ENCODE measurements at places on chromosomes 2 and 18. TPM values are rescaled to one million over a fixed set of nuclear protein-coding genes. Genes with fewer than 3 reads are reported as not detected.

Gene MOGAT1
- total RNA-seq, result not detected

Gene SERPINB10
- total RNA-seq, result not detected

Gene ALK
- total RNA-seq, result 0.21 TPM

Gene GPR17
- total RNA-seq, result not detected

Gene C2orf15
- 5.7 TPM for total RNA-seq

Gene ABCG8
- not detected for total RNA-seq

Gene CYP26B1
- total RNA-seq, result 1.1 TPM

Gene ZSCAN30
- total RNA-seq, result 8.2 TPM

DNA sequence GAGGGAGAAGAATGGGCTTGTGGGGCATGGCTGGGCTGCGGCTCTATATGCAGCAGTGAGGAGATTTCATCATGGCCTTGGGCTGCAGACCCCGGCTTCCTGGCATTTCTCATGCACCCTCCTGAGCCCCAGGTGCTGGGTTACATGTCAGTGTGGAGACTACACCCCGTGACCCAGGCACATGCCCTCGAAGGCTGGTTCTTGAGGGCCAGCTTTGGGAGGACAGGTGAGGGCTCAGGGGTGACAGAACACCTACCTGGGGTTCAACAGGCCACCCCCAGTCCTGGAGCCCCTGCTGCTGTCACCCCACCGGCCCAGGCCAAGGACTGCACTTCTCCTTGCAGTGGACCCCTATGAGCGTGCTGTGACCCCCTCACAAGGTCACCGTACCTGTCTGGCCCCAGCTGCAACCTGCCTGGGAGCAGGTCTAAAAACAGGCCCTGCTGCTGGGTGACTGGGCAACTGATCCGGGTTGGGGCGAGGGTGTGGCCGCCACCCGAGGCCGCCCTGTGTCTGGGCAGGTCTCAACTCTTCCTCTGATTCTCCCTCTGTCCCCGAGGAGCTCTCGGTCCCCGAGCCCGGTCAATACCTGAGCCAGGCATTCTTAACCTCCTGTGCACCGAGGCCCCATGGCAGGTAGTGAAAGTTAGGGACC lies 94.8 kb upstream of the OTOS start:
- DNase-seq, result no peak

- DNase-seq, result no peak
Observed at GRCh38 chr18:76354348-76354747, 140.7 kb downstream of the ZNF516 start.

DNA sequence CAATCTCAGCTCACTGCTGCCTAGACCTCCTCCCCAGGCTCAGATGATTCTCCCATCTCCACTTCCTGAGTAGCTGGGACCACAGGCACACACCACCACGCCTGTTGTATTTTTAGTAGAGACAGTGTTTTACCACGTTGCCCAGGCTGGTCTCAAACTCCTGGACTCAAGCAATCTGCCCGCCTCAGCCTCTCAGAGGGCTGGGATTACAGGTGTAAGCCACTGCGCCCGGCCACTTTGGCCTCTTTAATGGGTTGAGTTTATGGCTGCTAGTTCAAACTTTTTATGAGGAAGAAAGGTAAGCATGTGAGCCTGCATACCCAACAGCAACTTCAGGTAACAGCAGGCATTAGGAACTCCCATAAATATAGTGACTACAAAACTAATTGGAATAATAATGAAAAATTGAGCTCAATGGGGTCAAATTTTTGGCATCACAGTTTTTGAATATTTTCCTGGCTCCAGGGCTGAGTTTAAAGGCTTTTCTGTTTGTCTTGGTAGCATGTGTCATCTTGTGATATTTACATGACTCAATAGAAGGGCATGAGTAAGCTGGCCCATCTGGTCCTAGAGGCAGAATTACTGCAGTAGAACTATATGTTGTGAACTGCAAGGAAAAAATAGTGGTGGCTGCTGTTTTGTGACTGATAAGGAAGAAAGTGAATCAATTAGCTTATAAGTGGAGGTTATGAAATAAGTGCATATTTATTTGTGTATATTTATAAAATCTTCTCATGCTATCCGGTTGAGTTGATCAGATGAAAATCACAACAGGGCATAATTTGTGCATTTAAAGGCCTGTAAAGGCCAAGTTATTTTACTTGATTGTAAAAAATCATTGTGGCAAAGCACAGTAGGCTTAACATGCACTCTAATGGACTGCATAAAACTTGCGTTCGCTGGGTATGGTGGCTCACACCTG lies 24.8 kb downstream of the GALM start:
- DNase-seq, result no peak

DNA sequence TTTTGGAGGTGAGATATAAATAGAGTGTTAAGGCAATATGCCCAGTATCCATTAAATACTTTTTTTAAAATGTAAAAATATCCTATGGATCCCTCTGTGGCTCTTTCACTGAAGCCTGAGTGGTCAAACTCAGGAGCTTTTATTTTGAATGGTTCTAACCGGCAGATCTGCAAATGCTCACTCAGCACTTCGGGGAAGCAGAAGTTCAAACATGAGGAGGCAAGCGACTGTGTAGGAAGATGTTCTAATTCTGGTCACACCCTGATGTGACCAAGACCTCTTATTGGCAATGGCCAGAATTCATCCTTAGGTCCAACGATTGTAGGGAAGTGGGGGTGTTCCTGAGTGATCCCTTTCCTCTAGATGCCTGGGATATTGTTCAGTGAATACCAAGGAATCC lies 168.8 kb downstream of the CDCA7 start:
- no peak for DNase-seq

- DNase-seq, result no peak
Observed at GRCh38 chr2:12107939-12108338, 361.5 kb downstream of the LPIN1 start.

DNA sequence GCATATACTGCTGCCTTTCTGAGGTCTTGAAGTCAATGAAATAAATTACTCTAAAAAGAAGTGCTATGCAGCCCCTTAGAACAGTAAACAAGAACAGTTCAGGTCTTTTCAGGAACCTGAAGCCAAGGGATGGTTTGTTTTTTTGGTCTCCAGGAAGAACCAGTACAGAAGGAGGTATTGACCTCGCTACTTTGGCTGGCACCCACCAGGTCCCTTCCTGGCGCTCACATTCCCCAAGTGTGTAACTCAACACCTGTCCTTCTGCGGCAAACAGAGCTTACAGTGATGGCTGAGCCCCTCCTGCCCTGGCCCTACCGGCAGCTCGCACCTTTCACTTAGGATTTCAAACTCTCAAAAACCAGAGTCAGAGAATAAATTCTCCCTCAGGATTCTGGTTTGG lies 51.9 kb downstream of the SETBP1 start:
- no peak for DNase-seq

DNA sequence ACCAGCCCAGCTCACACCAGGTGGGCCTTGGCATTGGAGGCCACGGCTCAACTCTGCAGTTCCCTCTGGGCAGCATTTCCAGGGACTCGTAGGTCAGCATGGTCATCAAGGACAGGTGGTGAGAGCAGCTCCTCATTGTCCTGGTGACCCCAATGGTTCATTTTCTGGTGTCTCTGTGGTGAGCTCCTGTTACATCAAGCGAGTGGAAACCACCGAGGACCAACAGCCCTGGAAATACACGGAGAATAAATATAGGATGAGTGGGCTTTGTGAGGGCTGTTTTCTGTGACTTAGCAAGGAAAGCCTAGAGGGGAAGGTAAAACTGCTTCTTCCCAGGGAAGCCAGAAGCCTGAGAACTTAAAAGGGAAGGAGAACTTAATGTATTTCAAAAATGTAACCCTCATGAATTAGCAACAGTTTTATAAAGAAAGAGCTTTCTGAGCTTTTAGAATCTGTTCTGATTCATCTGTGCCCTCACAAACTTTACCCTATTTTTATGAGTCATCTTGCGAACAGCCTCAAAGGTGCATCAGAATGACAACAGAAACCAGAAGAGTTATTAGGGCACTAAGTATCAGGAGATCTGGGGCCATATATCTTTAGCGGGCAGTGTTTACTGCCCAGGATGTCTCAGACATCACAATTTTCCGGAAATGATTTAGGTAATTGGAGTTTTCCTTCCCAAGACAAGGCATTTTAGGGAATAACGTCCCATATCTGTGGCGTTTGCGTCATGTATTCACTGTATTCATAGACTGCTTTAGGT lies 18.7 kb downstream of the C2orf92 start:
- no peak for DNase-seq

GRCh38 chr2:43899589-43899988 lies 60.8 kb downstream of the ABCG8 start:
- no peak for DNase-seq

GRCh38 chr2:196239622-196240587 lies 68.5 kb upstream of the STK17B start:
- no peak for DNase-seq

DNA sequence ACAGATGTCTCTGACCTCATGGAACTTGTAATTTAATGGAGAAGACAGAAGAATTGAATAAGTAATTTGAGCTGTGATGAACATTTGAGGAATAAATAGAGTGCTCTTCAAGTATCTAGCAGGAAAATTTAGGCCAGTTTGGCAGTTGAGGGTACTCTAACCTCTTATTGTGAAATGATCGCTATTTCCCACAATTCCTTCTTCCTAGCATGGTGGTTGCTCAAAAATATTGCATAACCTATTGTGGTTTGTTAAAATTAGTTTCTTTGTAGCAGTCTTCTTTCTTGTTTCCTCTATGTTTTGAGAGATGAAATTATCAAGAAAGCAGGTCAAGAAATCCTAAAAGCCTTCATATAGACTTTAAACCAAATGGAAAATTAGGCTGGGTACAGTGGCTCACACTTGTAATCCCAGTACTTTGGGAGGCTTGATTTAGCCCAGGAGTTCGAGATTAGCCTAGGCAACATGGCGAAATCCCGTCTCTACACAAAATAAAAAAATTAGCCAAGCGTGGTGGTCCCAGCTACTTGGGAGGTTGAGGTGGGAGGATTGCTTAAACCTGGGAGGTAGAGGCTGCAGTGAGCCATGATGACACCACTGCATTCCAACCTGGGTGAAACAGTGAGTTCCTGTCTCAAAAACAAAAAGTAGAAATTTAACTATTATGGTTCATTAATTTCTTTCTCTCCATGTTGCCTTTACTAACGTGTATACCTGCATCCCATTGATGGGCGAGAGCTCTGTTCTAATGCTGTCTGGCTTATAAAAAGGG lies 58.7 kb downstream of the RBKS start:
- DNase-seq, result no peak

GRCh38 chr2:30239308-30239985 lies 8.1 kb downstream of the LBH start:
- DNase-seq, result peak; percentile 85

Data from H7 (cell line).